GM12878 (cell line): ENCODE measurements at places on chromosomes 3 and 15.

DNA sequence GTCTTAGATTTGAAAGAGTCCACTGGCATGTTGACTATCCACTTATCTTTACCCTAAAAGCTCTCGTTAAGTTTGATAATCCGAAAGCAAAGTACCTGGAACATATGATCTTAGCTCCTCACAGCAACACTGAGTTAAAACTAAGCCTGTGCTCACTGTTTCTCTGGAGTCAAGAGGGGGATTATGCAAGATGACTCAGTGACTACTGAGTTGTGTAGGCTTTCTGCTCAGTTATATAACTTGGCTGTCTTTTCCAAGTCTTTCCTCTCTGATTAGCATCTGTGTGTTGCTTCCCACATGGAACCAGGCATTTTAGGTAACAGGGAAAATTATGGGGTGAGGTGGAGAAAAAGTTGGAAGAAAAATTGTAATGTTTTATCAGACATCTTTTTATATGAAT is 31.2 kb upstream of the MYO5C start:
- no peak for DNase-seq

DNA sequence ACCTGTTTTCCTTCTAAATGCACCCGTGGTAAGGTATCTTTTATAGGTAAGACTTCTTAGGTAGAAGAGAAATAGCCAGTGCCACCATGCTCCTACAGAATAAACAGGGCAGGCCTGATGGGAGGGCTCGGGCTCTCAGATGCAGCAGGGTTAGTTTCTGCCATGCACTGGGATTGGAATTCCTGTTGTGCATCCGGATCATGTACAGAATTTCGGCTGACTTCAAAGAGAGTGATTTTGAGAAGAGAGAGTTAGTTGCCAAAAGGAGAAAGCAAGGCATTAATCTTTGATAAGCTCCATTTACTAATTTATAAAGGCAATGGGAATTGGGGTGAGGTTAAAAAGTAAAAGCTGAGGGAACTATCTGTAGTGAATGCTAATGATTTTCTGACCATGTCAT is 211.2 kb downstream of the WDR72 start:
- no peak for DNase-seq

DNA sequence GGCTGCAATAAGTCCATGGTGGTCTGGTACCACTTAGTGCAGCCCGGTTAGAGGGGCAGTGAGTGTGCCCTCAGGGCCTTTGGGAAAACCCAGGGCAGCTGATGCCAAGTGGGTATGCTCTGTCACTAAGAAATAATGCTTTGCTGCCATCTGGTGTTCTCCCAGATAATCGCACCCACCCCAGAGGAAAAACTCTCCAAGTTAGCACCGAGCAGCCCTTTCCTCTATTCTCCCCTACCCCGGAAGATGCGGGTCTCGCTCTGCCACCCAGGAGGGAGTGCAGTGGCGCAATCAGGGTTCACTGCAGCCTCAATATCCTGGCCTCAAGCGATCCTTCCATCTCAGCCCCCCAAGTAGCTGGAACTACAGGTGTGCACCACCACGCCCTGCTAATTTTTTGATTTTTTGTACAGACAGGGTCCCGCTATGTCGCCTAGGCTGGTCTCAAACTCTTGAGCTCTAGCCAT is 21.3 kb upstream of the DAPK2 start:
- DNase-seq = peak; percentile 40

DNA sequence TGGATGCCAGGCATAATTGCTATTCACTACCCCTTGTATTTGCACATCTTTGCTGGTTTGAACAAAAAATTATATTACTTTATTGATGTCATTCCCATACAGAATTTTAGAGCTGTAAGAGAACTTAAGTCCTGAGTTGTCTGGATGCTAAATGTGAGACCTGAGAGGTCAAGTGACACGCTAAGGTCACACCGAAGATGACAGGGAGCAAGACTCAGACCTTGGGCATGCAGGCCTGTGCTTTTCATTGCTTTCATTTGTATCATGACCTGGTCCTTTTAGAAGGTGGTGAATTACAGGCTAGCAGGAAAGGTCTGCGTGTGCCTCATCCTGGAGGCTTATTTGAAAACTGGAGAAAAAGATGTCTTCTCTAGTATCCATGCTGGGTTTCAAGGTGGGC is 312.0 kb upstream of the RASGRP1 start:
- DNase-seq = no peak

GRCh38 chr15:80468796-80469195 is 64.6 kb downstream of the ARNT2 start:
- no peak for DNase-seq

DNA sequence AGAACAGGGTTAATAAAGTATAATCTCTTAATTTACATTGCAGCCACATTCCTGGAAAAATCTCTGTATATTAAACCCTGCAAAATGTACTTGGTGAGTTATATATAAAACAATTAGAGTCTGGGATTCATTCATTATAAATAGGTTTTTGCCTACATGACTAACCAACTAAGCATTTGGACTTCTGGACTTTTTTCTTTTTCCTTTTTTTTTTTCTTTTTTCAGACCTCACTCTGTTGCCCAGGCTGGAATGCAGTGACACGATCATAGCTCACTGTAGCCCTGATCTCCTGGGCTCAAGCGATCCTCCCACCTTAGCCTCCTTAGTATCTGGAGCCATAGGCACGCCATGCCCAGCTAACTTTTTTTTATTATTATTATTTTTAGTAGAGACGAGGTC is 4.5 kb downstream of the DNAJC13 start:
- DNase-seq = no peak

GRCh38 chr3:101819649-101820206 is 29.6 kb upstream of the NFKBIZ start:
- no peak for DNase-seq

GRCh38 chr3:194607592-194608389 is 25.4 kb downstream of the TMEM44 start:
- no peak for DNase-seq

- no peak for DNase-seq
Observed at GRCh38 chr3:430186-430585, 233.6 kb downstream of the CHL1 start.

- DNase-seq = no peak
Observed at GRCh38 chr3:117282566-117282965, 573.0 kb downstream of the TUSC7 start.
